SK-N-SH treated with all-trans-retinoic acid at 6 μM for 48 hours (cell line): ENCODE measurements at places on chromosomes 2 and 18.

- ATAC-seq = peak; percentile 33
These were observed 52.3 kb downstream of the ZNF521 start for GRCh38 chr18:25299426-25300300.

- peak; percentile 97 for ATAC-seq
These were observed 17.2 kb upstream of the C2orf74 start for GRCh38 chr2:61144697-61145268.

- ATAC-seq = no peak
These were observed 10.1 kb upstream of the APOB start for GRCh38 chr2:21054011-21054410.

DNA sequence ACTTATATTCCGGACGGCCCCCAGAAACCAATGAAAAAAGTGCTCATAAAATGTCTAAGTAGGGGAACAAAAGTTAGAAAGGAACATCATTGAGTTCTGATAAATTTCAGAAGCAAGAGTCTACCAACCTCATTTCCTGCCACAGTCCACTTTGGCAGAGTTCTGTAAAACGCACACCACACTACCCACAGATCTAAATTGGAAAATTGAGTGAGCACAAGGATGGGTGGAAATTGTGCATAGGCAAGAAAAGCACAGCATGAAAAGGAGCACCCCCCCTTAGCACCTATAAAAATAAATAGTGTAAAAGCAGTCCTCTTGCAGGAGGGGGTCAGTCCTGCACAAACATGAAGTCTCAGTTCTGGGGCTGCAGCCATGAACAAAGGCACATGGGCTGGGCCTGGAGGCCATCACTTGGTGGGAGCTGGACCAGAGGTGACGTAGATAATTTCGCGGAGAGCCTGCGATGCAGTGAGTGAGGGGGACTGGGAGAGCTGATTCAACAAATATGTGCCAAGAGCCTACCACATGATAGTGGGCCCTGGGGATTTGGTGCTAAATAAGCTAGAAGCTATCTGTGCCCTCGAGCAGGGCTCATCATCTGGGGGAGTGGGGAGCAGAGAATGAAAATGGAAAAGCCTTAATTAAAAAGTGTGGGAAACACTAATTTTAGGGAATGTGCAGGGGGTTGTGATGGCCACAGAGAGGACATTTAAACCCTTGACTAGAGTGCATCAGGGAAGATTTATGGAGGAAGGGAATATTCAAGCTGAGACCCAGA is 48.9 kb upstream of the SPP2 start:
- ATAC-seq = no peak

GRCh38 chr2:143489145-143489544 is 359.9 kb downstream of the ARHGAP15 start:
- ATAC-seq = peak; percentile 93

GRCh38 chr2:233079953-233080835 is 20.1 kb downstream of the INPP5D start:
- ATAC-seq = no peak

DNA sequence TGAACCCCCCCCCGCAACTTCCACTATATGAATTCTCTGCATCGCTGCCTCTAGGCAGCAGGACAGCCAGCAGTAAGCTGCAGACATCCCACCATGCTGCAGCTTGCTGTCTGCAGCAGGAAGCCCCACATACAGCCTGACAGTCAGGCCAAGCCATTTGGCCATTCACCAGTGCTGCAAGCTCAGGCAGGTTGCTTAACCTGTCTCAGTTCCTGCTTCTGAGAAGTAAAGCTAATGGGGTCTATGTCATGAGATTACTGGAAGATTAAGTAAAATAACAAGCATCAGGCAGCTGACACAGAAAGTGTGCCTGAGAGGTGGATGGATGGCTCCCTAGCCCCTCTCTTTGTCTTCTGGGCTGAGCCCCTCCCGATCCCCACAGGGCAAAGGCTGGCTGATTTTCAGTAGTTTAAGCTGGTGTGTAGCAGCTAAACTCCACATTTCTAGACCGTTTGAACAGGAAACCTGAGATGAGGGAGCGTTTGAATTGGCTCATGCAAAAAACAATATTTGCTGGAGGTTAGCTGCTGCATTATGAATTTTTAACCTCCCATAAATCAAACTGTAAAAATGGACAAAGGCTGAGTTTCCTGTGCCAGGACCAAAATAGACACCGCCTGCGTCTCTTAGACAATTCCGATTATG is 193.8 kb upstream of the ARL4C start:
- peak; percentile 86 for ATAC-seq

DNA sequence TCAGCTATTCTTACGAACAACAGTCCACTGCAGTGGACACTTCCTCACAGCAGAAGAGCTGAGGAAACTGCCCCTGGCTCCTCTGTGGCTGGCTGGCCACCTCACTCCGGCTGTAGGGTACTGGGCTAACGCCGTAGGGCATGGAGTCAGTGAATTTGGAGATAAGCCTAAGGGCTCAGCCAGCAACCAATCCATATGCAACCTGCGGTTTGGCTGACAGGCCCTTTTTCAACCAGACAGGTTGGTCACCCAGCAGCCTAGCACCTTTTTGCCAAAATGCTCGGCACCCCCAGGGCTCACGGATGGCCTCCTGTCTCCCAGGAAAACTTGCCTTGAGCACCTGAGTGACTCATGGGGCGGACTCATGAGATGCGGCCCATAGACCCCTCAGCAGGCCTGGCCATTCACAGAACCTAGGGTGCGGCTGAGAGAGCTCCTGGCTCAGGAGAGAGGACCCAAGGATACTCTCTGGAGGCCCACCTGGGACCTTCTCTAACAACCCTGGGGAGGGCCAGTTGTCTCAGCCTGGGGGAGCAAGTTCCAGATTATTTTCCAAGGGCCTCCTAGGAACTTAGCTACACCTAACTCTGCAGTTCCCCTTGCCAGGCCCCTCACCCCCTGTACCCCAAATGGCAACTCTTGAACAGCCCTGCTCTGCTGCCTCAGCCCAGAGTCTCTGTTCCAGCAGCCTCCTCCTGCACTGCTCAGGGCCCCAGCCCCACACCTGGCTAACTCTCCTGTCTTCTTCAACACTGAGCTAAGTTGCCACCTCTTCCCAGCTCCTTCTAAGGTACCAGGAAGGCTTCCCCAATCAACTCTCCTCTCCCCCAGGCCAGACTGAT is 252.1 kb downstream of the CYP26B1 start:
- no peak for ATAC-seq

GRCh38 chr18:24826605-24827004 is 366.2 kb downstream of the HRH4 start:
- no peak for ATAC-seq

DNA sequence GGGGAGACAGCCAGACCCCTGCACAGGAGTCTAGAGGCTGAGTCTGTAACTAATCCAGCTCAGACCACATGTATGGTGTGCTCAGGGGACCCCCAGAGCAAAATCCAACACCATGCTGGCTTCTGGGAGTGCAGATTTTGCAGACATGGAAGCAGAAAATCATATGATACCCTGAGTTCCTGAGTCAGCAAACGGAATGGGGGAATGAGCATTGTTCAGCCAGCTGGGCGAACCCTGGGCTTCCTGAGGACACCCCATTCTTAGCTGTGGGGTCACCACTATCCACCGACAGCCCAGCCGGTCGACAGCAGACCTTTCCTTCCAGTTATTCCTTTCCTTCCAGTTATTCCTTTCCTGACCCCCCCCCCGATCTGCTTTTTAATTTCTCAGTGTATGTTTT is 322.9 kb downstream of the GBX2 start:
- ATAC-seq = no peak

DNA sequence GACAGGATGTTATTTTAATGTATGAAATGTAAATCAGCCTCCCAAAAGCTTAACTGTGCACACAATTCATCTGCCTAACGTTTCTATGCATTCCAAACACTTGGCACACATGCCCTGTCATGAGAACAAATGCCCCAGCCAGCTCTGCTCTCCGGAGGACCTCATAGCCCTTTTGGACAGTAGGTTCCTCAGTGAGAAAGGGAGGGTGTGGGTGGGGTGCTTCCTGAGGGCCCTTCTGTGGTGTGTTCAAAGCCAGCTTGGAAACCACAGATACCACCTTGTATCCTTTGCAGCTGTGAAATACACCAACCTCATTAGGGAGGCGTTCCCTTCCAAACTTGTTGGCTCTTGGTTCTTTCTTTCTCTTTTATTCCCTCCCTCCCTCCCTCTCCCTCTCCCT is 102.2 kb upstream of the ASB18 start:
- ATAC-seq = no peak

GRCh38 chr2:169237286-169237685 is 125.0 kb downstream of the LRP2 start:
- ATAC-seq = no peak

DNA sequence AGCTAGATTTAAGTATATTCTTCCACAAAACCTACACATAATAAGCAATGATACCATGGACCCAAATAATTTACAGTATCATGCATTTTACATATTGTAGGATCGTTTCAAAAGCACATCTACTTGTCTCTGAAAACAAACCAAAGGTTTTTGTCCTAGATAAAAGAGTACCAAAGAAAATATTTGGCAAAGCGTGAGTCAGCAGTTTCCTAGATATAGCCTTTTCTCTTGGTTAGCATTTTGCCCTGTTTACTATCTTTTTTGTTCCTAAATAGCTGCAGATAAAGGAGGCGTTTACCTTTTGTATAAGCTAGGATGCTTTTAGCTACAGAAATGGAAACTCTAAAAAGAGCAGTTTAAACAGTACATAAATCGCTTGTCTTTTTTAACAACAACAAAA is 305.8 kb upstream of the GULP1 start:
- ATAC-seq = no peak

- peak; percentile 83 for ATAC-seq
These were observed 4.2 kb upstream of the HOXD13 start for GRCh38 chr2:176088048-176088936.

GRCh38 chr2:2686222-2686621 is 355.1 kb upstream of the MYT1L start:
- ATAC-seq = no peak

GRCh38 chr2:63661076-63661475 is 72.3 kb downstream of the MDH1 start:
- ATAC-seq = no peak; the same call in 1 of the 3 replicates

- no peak for ATAC-seq
These were observed 37.3 kb upstream of the LNPK start for GRCh38 chr2:176039375-176039774.

DNA sequence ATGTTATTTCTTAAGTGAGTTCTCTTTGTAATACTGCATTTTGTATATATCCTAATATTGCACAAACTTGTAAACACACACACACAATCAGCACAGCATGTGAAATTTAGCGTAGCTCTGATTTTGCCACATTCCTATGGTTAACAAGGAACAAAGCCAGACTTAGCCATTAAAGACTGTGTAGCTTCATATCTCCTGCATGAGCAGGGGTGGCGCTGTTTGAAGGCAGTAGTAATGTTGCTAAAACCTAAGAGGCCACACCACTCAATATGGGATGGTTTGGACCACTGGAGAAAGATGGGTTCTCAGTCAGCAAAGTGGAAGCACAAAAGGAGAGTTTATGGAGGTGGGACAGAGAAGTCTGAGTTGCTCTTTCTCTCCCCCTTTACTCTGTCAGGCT is 61.1 kb upstream of the RND3 start:
- peak; percentile 77; the same call in 2 of the 3 replicates for ATAC-seq

DNA sequence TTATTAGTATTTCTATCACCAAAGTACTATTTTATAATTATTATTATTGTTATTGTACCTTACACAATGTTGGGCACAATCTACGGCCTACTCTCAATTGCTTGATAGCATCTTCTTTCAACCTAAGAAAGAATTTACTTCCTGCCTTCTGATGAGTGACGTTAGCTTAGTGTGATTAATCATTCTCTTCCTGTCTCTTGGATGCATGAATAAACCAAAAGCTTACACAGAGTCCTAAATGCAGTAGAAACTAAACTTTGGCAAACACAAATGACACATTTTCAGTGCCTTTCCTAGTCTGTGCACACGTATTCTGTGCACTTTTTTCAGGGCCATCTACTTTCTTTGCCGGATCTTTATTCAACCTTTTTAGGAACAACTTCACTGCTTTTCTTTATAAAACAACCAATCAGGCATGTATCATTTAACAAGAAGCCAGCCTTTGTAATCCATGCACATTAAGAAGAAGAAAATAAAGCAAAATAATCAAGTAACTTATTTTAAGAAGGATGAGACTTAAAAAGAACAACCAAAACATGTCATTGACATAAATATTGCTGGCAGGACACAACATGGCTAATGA is 19.1 kb downstream of the TRAK2 start:
- ATAC-seq = peak; percentile 82

DNA sequence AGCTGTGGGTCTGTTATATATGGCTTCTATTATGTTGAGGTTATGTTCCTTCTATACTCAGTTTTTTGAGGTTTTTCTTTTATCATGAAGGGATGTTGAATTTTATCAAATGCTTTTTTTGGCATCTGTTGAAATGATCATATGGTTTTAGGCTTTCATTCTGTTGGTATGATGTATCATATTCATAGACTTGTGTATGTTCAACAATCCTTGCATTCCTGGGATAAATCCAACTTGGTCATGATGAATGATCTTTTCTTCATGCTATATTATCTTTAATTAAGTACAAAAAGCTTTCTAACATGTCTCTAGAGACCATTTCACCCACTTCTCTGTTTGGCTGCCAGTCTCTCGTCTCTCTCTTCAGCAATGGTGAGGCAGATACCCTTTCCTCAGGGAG is 54.2 kb downstream of the MDH1 start:
- ATAC-seq = no peak

- ATAC-seq = no peak
These were observed 241.4 kb downstream of the KCNS3 start for GRCh38 chr2:18119883-18120282.

DNA sequence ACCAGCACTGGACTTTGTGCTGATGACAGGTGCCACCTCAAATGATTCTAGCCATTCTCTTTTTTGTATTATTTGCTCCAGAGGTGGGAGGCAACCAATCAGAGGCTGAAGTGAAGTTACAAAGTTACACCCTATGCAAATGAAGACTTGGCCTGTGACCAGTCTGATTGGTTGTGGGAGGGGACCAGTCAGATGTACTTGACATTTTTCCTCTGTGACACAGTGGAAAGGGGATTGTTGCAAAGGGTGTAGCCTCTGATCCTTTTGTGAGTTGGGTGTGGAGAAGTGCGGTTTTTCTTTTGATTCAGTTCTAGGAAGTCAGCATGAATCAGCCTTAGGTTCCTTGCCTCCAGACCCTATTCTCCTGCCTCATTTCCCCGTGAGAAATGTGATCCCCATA is 244.0 kb downstream of the ARL6IP6 start:
- no peak for ATAC-seq

DNA sequence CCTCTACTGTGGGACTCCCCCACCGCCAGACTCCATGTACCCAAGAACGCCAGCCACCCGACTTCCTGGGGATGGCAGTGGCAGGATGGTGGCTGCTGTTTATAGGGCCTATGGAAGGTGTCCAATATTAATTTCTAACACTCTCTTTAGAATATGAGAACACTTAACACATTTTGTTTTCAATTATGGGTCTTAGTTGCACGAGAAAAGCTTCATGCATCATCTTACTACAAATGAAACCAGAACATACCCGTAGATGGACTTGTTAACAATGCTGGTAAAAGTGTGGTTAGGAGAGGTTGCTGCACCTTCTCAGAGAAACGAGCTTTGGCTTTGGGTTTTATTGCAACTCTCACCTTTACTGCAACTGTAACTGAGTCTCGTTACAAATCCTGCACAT is 335.6 kb upstream of the ID2 start:
- no peak for ATAC-seq

- no peak; the same call in 2 of the 3 replicates for ATAC-seq
These were observed 507.6 kb upstream of the SPHKAP start for GRCh38 chr2:228689053-228689452.

- ATAC-seq = no peak
These were observed 698.0 kb downstream of the TDRD15 start for GRCh38 chr2:21821672-21822227.

- ATAC-seq = no peak
These were observed 312.8 kb upstream of the THSD7B start for GRCh38 chr2:136452528-136452927.
